GM19239 (cell line): ENCODE measurements at places on chromosomes 12 and 14.

- DNase-seq, result peak; percentile 35
These were observed 213.1 kb downstream of the CHST11 start for GRCh38 chr12:104669851-104670337.

DNA sequence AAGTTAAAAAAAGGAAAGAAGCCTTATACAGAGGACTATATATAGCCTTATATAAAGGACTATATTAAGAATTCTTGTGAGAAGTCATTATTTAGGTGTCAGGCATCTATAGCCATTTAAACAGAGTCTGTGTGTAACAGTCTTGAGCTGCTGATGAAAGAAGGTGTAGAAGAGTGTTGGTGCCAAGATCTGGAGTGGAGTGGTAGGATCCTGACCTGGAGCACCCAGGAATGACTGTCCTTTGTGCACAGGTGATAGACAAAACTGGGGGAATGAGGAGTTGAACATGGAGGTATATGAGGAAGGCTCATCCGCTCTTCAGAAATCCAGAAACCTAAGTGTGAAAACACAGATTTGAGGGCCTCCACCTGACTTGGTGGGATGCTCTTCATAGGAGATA, 747.3 kb downstream of the NRXN3 start:
- no peak for DNase-seq

- no peak for DNase-seq
These were observed 38.4 kb upstream of the CEP83 start for GRCh38 chr12:94498073-94498472.

GRCh38 chr14:69868363-69868963, 10.8 kb upstream of the SMOC1 start:
- DNase-seq, result no peak

DNA sequence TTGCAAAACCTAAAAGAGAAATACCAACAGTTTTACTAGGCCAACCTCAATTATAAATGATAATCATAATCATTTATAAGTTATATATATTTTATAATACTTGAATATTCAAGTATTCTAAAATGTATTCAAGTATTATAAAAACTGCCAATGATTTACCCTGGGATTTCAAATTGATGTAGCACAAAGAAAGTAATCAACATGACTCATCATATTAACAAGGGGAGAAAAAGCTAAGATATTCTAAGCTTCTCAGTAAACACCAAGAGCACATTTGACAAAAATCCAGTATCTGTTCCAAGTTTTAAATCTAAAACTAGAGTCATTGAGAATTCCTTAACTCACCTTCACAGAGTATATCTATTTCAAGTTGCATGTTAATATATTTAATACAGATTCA, 56.1 kb downstream of the CAPZA3 start:
- no peak for DNase-seq

GRCh38 chr14:102538602-102539543, 29.3 kb upstream of the ANKRD9 start:
- no peak for DNase-seq

DNA sequence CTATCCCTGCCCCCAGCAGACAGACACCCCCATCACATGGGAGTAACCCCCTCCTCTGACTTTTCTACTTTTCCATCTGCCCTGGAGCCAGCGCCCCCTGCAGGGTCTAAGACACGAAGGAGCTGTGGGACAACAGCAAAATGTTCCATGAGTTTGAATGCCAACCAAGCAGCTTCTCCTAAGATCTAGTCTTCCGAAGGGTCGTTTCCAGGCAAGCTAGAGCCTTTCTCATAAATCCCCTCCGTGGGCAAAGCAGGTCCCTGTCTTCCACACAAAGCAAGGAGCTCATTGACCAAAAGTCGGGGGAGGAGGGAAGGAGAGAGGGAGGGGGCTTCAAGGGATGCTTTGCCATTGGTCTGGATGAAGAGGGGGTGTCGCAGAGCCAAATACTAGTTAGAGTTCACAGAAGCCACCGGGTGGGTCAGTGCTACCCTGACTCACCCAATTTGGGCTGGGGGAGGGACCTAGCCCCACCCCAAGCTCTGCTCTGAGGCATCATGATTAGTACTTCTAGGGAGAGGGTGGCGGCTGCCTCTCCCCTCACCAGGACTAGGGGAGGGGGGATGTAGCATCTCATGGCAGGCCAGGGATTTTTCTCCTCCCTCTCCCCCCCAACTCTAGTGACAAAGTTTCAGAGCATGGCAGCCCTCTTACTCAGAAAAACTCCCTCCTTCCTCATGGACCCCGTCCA, 1.6 kb downstream of the MSI1 start:
- no peak for DNase-seq

DNA sequence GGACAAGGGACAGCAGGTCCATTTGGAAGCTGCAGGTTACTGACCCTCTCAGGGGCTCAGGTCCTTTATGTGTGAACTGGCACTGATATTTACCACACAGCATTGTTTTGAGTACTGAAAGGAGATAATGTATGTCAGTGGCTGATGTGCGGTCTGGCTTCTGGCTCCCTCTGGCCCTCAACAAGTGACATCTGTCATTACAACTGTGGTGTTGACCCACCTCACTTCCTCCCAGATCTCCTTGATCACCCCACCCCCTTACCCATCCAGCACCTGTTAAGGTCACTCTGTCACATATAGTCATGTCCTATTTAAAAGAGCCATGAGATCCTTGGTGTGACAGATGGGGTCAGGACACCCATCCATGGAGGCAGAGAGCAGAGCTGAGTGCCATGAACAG, 22.7 kb upstream of the PRIMA1 start:
- DNase-seq, result no peak

GRCh38 chr14:24251880-24252288, 9.5 kb upstream of the TINF2 start:
- no peak for DNase-seq

DNA sequence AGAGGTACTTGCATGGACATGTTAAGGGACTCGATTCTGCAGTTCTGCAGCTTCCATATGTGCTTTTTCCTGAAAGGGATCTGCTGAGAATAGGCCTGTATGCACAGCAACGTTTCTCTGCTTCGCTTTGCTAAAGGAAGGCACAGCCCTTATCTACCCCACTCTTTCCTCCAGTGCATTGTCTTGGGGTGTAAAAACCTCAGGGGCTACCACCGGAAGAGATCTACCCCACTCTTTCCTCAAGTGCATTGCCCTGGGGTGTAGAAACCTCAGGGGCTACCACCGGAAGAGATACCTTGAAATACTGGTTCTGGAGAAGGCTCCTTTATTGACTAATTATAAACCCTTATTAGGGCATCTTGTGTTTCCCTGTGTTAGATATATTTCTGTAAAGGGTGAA, 52.9 kb downstream of the SEL1L start:
- no peak for DNase-seq

DNA sequence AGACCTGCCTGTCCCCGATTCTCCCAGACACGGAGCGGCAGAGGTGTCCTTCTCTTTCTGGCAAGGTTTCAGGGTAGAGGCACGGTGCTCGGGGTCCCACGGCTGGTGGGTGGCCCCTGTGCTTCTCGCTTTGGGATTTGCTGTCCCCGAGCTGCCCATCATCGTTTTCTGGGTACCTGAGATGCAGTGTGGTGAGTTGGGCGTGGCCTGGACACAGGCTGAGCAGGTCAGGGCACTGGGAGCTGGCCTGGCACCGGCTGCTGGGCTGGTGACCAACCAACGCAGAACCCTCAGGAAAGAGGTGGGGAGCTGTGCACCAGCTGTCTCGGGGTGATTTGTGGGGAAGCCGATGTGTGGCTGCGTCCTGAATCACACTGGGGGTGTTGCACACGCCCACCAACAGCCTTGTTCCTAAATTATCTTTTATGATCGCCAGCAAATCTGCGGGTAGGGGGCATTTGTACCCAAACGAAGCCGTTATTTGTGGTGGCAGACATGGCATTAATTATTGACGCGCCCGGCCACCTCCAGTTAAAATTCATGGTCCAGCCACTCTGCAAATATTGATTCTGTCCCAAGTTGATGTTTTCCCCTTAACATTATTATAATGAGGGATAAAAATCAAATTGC, 61.0 kb downstream of the KIF26A start:
- no peak for DNase-seq
